ENCODE measurements at places on chromosomes 11 and 22.
A peak's percentile ranks its signal among the peaks of the same experiment; 100 is the strongest.

DNA sequence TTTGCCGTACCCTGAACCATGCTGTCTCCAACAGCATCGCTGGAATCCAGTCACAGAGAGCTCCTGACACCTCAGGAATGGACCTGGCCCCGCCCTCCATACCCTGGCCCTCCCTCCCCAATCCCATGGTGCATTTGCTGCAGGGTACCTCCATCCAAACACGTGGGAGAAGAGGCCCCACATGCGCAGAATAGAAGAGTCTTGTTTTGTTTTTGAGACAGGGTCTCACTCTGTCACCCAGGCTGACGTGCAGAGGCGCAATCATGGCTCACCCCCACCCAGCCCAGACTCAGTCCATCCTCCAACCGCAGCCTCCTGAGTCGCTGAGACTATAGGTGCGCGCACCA is 2.3 kb upstream of the PNPLA2 start:
- DNase-seq = no peak

- no peak for DNase-seq
Observed at GRCh38 chr11:68594123-68594522, 90.2 kb upstream of the GAL start.

DNA sequence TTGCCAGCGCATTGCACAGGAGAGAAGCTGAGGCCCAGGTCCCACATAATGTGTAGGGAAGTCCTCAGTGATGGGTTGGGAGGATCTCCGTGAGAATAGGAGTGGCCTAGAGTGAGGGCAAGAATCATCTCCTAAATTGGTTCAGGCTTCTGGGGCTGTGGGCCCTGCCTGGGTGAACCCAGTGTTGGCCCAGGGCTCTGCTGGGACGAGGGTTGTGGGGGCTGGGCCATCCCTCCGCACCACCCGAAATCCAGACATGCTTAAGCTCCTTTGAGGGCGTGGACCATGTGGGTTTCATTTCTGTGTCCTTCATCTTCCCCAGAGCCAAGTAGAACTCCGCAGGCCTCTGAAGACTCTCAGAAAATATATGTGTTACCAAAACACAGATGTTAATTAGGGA is 3.7 kb downstream of the MICALL1 start:
- DNase-seq = no peak

DNA sequence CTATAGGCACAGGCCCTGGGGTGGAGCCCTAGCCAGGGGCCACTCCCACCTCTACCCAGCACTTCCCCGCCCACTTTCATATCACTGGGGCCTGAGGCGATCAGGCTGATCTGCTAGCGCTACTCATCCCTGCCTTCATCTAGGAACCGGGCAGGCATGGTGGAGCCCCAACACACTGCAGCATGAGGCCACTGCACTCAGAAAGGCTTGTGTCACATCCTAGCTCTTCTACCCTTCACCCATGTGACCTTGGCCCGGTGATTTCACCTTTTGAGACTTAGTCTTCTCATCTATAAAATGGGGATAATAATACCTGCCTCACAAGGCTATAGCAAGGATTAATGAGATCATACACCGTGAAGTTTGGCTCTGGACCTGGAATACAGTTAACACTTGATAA is 18.1 kb upstream of the GDPD5 start:
- no peak for DNase-seq

DNA sequence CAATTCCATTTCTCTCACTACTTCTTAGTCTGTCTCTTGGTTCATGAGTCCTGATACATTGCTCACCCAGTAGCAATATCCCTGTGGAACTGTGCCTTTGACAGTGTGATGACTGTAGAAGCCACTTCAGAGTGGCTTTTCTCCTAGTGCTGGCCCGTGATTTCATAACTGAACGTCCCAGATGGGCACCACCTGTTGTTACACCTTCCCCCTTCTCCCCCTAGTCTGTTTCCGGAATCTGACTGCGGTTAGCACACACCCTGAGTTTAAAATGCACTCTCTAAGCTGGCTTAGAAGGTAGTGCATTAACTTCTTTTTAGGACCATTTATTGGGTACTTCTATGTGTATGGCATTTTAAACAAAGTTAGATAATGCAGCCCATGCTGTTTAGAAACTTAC is 83.0 kb downstream of the ALX4 start:
- DNase-seq = no peak

DNA sequence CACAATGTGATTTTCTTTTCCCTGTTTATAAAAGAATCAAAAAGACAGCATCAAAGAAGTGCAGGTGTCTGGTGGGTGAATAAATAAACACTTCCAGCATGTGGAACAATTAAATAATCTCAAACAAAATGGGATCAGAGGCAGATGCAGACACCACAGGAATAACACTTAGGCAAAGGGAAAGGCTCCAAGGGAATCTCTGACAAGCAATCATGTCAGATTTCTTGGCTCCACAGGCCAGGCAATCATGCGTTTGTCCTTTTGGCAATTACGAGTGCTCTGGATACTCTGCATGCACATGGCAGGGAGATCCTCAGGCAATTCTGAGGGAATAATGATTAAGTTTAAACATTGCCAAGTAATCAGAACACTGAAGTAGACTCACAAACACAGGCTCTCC is 403.5 kb upstream of the LUZP2 start:
- DNase-seq = peak; percentile 18

- DNase-seq = no peak
Observed at GRCh38 chr22:46625113-46625842, 5.1 kb downstream of the GRAMD4 start.

- no peak for DNase-seq
Observed at GRCh38 chr11:87304412-87304811, 266.7 kb downstream of the TMEM135 start.

DNA sequence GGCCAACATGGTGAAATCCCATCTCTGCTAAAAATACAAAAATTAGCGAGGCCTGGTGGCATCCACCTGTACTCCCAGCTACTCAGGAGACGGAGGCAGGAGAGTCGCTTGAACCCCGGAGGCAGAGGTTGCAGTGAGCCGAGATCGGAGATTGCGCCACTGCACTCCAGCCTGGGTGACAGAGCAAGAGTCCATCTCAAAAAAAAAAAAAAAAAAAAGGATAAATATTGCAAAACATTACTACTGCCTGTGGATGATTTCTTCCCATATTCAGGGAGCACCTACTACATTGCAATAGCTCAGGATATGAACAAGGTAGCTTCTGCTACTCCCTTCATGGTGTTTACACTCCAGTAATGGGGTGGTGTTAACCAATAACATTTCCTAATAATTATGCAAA is 980.6 kb downstream of the NTM start:
- no peak for DNase-seq

DNA sequence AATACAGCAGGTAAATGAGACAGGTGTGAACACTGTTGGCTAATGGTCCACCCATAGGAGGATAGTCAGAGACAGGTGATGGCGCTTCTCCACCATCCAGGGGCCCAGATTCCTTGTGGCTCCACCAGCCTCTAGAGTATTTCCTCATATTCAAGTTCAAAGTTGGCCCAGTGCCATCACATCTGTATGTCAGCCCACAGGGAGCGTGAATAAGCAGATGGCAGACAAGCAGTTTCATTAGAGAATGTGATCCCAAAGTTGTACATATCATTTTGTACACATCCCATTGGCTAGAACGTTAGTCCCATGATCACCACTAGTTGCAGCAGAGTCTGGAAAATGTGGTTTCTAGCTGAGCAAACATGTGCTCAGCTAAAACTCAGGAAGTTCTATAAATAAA is 11.0 kb upstream of the CWF19L2 start:
- DNase-seq = peak; percentile 50

DNA sequence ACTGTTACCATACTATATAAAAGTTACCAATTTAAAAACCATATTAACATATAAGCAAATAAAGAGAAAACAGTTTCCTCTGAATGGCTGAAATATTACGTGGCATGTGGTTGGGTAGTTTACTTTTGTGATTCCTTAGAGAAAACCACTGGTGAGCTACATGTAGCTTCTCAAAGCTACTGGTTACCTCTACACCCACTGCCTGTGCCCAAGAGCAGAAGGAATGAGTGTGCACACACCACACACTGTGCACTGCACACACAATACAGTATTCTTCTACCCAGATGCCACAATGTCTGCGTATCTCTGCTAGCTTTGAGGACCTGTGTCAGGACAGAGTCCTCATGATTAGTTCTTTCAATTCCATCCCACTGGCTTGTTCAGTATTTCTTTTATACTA is 25.5 kb upstream of the YPEL1 start:
- DNase-seq = no peak

DNA sequence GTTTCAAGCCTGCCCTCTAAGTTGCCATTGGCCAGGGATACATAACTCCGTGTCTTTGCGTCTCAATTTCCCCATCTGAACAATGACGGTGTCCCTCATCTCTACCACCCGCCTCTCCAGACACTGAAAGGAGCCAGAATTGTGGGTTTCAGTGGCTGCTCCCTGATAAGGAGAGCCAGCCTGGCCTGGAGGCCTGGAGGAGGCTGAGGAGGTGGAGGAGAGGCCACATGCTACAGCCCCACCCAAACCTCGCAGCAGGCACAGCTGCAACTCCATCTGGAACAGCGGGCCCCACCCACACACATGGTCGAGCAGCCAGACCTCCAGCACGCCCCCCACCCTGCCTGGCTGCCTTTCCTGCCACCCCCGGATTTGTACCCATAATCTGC is 34.4 kb upstream of the CD82 start:
- no peak for DNase-seq

DNA sequence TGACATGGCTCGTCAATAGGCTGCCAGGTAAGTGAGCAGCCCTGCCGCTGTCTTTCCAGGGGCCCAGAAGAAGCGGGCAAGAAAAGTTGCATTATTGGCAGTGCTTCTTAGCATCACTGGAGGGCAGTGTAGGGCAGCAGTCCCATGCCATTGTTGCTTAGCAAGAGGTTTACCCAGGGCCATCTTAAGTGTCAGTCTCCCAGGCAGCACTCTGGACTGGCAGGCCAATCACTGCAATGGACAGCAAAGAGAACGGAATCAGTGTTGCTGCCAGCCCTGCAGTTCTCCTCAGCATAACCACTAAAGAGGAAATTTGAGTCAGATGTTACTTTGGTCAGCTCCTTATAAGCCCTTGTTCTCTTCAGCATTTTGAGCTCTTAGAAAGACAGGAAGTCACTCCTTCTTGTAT is 13.4 kb upstream of the GRK2 start:
- DNase-seq = no peak

DNA sequence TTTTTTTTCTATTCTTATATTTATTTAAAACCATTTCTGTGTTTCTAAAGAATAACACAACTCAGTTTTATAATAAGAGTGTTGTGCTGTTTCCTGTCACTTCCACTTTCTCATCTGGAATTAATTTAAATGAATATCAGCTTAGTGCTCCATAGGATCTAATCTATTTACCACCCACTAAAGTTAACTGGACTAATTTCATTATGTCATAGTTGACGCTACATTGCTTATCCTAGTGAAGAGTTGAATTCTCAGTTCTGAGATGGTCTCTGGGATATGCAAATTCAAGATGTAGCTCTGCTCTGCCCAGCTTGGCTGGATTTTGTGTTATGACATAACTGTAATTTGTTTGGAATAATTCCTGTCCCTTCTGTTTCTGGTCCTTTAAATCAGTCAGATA is 380.1 kb downstream of the METTL15 start:
- no peak for DNase-seq

- DNase-seq = no peak
Observed at GRCh38 chr11:69449320-69450063, 32.0 kb upstream of the LINC01488 start.

GRCh38 chr11:34268906-34269430 is 88.8 kb downstream of the ABTB2 start:
- no peak for DNase-seq

GRCh38 chr11:100328626-100329340 is 358.3 kb upstream of the ARHGAP42 start:
- no peak for DNase-seq

- no peak for DNase-seq
Observed at GRCh38 chr11:3775736-3776406, 21.5 kb downstream of the NUP98 start.

GRCh38 chr11:95567685-95568084 is 221.9 kb downstream of the FAM76B start:
- no peak for DNase-seq

GRCh38 chr11:116661056-116661455 is 111.7 kb downstream of the BUD13 start:
- no peak for DNase-seq

GRCh38 chr11:74035264-74035663 is 26.4 kb upstream of the UCP3 start:
- DNase-seq = no peak

DNA sequence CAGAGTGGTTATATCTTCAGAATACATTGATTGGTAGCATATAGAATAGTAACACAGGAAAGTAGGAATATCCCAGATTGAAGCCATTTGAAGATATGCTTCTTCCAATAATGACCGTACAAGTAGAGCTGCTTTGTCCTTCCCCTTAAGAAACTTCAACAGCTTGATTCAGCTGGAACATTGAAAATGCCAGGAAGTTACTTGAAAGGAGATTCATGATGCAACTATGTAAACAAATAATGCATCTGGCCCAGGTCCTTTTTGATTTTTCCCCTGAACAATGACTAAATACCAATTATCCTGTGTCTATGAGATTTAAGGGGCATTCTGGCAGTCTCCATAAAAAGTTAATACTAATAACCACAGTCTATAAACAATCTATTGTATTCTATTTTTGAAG is 3.0 kb downstream of the DKK3 start:
- no peak for DNase-seq

DNA sequence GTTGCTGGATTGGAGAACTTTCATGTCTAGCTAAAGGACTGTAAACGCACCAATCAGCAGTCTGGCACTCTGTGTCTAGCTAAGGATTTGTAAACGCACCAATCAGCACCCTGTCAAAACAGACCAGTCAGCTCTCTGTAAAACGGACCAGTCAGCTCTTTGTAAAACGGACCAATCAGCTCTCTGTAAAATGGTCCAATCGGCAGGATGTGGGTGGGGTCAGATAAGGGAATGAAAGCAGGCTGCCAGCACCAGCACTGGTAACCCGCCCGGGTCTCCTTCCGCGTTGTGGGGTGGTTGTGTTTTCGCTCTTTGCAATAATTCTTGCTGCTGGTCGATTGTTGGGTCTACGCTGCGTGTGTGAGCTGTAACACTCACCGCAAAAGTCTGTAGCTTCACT is 11.3 kb downstream of the MYO18B start:
- no peak for DNase-seq

DNA sequence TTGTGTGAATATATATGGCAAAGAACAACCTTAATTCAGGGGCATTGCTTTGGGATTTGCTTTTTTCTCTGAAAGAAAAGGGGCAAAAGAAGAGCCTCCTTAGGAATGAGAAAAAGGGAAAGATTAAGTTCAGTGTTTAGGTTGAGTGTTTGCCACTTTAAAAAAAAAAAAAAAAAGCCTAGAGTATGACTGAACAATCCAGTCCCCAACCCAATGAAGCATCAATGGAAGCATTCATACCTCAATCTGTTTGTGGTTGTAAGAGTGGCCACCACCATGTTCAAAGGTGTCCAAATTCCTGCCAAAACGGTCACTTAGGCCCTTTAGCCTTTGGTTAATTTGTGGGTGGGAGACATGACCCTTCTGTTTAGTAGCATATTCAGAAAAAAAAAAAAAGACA is 260.6 kb downstream of the SOX6 start:
- no peak for DNase-seq

All from NCI-H446 (cell line).